Fibroblast of upper back skin (primary cell): ENCODE measurements at places on chromosomes 13 and 19.

DNA sequence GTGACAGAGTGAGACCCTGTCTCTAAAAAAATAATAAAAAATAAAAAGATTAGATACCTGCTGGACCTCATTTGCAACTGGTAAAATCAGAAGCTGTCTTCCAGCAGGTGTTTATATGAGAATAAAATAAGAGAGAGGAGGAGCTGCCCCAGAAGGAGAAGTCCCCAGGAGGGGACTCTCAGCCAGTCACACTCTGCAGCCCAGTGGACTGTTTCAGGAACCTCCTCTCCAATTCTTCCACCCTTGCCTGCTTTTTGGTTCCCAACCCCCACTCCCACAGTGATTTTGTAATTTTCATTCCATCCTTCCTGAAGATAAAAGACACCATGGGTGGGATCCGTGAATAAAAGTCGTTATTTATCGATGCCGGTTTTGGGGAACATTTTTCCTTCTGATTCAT lies 56.9 kb upstream of the TSHZ3 start:
- no peak for DNase-seq

DNA sequence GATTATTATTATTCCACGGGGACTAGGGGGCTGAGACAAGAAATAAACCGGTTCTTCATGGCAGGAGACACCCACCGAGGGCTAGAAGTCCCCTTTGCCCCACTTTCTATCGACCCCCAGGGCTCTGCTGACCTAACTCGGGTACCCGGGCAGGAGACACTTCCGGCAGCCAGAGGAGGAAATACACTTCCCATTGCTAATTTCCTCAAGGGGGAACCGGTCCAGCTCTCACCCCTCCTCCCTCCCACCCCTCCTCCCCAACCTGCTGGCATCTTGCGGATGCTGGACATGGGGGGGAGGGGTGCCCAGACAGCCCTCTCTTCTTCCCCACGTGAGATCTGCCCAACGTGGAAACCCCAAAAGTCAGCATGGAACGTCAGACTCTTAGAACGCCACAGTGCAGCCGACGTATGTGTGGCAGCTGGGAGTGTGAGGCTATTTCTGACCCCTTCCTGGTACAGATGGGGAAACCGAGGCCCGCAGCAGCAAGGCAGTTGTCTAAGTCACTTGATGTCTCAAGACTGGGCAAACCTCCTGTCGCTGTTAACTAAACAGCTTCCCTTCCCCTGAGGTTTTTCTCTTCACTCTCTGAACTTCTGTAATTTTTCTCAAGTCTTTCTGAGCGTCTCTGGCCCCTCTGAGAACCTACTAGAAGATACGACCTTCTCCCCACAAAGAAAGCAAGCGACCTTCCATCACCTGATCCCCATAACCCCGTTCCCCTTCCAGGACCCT lies 3.6 kb downstream of the GPR4 start:
- DNase-seq = no peak

- DNase-seq = no peak
These were observed 113.0 kb upstream of the ARGLU1 start for GRCh38 chr13:106680796-106681472.

GRCh38 chr19:35851213-35852028 lies 883 bp downstream of the NPHS1 start:
- DNase-seq = no peak

GRCh38 chr19:38792250-38793111 lies 3.5 kb downstream of the LGALS7B start:
- peak; percentile 8 for DNase-seq

DNA sequence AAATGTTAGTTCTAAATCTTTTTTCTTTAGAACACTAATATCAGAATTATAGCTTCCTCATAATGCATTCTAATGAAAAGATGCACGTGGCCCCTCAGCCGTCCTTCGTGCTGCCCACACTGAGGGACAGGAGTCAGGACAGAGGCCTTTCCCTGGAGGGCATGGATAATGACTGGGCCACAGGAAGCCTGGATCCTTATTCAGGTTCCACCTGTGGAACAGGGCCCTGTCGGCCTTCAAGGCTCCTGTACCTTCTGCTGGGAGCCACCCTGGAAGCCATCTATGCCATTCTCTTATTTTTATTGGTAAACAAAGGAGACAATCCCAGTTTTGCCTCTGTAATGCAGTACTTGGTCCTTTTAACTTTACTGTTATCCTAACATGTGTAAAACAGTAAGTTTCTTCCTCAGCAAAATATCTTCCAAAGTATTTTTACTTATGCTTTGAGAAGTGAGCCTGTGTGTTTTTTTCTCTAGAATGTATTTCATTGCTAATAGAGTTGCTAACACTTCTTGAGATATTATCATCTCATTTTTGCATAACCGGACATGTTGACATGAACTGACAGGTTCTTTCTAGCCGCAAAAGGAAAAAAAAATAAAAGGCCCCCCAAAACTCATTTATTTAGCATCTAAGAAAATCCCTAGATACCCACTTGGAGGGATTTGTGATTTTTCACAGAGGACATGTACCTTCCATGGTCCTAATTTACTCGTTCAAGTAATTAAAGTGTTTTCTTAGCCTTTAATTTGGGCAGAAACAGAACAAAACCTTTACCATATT lies 6.0 kb downstream of the GPR183 start:
- no peak for DNase-seq

DNA sequence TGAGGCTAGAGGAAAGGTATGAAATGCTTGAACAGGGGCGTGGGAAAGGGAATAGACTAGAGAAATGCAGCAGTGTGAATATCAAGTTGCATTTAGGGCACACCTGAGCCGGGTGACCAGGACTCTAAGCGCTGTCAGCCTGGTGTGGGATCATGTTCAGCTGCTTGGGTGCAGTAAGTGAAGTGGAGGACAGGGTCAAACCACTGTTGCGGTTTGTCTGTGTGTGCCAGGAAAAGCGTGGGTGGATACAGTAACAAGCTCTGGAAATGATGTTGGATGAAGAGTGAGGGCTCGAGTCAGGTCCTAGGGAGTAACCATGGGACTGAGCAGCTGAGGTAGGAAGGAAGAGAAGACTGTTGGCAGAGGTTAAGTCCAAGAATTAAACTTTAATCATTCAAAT lies 15.8 kb downstream of the DGKH start:
- peak; percentile 33 for DNase-seq

DNA sequence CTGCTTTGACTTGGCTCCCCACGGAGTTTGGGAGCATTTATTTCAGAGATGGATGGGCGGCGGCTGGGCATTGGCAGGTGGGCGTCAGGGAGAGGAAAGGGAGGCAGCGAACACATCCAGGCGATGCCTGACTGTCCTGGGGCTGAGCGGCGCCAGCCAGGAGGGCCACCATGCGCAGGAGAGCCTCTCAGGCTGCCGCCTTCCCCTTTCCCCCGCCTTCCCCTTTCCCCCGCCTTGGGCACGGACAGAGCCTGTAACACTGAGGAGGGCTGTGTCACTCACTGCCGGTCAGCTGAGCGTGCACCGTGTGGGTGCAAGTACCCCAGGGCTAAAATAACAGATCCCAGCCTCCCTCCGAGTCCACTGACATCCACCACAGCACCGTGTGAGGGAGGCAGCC lies 11.4 kb downstream of the MCF2L start:
- DNase-seq = no peak

- DNase-seq = peak; percentile 93
These were observed 129.8 kb downstream of the DLEU7 start for GRCh38 chr13:50713523-50714248.

GRCh38 chr19:35717665-35718344 lies at the start of gene KMT2B:
KMT2B (plus strand) TSS chr19:35718003; CDS start chr19:35718019, 16 bp downstream.
- peak; percentile 97 for DNase-seq

GRCh38 chr13:36839981-36840380 lies 21.0 kb downstream of the RFXAP start:
- DNase-seq = no peak

- DNase-seq = no peak
These were observed 210.8 kb upstream of the UBL3 start for GRCh38 chr13:30061217-30061616.

GRCh38 chr13:108102771-108103170 lies 112.6 kb downstream of the LIG4 start:
- DNase-seq = no peak

GRCh38 chr13:71979616-71980015 lies 112.6 kb upstream of the DACH1 start:
- peak; percentile 1 for DNase-seq

GRCh38 chr19:7691497-7691896 lies 10.4 kb downstream of the FCER2 start:
- DNase-seq = no peak

DNA sequence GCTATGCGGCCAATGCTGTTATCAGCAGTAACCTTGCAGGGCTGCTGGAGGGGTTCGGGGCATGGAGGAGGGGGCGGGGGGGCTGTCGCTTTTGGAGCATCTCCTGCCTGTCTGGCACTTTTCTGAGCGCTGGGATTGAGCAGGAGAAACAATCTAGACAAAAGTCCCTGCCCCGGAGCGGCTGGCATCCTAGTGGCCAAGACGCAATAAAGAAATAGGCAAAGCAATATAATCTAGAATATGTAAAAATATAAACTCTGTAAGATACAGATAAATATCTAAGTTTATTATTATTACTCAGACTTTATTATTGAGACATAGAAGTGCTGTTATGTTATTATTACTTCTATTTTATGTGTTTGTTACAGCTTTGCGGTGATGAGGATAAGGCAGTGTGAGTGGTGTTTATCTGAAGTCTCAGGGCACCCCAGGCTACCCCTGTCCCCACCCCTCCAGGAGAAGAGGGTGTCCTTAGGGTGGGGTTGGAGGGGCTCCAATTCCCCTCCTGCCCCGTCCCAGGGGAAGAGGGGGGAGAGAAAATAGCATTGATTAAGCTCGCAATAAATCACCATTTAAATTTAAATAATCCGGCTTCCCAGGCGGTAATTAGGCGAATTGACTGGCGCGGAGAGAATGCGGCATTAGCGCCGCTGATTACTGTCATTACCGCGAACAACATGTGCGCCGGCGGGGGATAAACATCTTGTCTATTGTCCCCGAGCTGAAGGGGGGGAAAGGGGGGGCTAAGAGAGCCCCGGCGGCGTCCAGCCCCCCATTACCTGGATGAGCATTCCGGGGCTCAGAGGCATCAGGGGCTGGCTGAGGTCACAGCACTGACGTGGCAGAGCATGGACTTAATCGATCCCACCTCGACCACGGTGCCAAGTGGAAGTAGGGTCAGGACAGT lies 3.2 kb downstream of the NPAS1 start:
- DNase-seq = no peak

DNA sequence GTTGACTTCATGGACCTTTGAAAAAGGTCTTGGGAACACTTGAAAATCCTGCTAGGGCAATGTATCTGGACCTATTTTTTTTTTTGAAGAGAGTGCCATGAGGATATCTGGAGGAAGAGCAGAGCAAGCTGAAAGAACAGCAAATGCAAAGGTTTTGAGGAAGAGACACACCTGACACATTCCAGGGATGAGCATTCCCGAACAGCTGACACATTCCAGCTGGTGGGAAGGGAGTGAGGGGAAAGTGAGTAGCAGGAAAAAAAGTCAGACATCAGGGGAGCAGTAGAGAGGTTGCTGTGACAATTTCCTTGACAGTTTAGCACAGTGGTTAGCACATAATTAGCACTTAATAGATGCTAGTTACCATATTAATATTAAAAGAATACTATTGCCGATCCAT lies 14.7 kb downstream of the DGKH start:
- no peak for DNase-seq

- no peak for DNase-seq
These were observed 16.9 kb downstream of the MAG start for GRCh38 chr19:35308910-35309309.

GRCh38 chr13:23570099-23570920 lies at the start of gene TNFRSF19:
TNFRSF19 (plus strand) TSS chr13:23570412; CDS start chr13:23590184, 19,772 bp downstream.
- DNase-seq = peak; percentile 88

DNA sequence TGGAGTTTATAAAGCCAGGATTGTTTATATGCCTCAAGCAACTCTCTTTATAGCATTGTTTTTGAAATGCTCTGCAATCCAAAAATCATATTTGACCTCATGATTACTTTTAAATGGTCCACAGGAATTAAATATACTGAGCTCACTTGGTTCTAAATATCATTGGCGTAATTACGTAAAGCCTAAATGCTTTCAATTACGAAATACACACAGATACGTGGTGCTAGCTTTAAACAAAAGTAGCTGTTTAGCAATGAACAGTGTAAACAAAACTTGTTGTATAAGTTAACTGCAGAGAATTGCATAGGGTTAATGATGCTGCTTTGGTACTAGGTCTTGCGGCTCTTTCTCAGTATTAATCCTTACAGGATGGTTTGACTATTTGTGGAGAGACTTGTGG lies 346.6 kb downstream of the COG6 start:
- DNase-seq = no peak

DNA sequence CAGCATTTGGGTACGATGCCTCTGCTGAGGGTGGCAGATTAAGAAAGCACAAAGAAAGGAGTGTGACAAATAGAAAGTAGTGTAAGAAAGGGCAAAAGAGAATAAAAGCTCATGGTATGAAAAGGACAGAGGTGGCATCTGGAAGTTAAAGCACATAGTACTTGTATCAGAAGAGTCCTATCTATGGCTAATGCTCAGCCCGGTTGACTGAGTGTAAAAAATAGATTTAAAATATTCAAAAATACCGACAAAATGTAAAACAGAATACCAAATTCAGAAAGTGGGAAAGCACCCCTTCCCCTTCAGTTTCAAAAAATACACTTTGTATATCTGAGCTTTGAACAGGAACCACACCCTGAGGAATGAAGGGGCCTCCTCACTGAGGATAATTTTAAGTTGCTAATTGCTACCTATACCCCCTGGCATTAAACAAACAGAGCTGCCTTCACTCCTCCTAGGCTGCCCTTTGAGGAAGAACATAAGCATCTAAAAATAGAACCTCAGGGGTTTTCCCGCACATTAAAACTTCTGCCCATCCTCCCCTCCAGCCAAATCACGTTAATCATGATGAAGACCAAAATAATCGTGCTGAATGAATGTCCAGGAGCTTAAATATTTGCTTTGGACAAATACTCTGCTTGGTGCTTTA lies 43.3 kb downstream of the DLEU7 start:
- DNase-seq = peak; percentile 13

DNA sequence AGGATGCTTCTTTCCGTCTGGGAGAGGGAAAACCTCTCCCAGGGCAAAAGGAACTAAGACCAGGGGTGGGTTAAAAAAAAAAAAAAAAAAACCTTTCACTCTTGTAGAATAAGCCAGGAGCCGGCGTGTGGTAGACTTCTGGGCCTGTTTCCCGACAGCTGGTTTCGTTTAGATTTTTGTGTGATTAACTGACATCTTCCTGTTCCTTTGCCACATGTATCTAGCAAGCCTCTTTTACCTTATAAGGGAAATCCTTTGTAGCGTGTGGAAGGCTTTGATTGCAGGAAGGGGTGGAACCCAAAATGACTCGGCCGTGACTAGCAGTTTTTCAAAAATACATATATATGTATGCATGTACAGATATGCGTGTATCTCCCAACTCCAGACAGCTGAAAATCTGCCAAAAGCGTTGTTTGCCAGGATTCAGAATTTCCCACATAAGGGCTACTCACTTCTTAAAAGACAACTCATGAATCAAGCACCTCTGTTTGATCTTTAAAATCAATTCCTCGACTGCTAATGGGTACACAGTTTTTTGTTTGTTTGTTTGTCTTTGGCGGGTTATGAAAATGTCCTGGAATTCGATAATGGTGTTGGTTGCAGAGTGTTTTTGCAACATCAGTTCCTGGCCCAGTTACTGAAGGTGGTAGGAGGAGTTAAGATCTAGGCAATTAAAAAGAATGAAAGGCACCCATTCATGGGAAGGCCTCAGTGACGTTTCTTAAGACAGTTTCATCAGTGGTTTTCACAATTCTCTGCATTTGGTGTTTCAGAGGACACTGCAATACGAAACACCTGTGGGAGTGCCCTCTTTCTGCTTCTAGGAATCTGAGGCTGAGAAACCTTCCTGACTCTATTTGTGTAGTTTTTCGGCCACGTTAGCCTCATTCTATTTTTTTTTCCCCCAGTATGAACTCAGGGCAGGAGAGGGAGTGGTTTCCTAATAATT lies 2.7 kb downstream of the TPM4 start:
- DNase-seq = peak; percentile 99
